ENCODE measurements at places on chromosomes 5 and 9. TPM values are rescaled to one million over a fixed set of nuclear protein-coding genes. Genes with fewer than 3 reads are reported as not detected.

GRCh38 chr9:78210841-78211301 is 25.0 kb upstream of the CEP78 start:
- DNase-seq = no peak

DNA sequence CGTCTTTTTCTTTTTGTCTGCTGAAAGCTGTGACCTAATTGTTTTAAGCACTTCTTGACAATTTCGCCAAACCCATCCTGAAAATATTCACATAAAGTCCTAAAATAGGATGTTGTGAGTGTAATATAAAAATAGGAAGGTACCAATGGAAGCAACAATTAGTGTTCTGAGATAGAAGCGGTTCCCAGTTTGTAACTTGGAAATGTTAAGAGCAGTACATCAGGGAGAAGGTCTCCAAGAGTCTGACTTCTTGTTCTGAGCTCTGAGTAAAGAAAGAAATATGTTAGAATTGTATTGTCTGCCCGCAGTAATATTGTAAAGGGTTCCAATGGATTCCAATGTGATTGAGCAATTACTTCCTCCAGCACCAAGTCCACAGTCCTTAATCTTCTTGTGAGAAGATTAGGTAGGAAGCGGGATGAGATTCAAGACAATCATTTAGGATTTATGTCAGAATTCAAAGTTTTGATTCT is 3.9 kb downstream of the VCAN start:
- no peak for DNase-seq

DNA sequence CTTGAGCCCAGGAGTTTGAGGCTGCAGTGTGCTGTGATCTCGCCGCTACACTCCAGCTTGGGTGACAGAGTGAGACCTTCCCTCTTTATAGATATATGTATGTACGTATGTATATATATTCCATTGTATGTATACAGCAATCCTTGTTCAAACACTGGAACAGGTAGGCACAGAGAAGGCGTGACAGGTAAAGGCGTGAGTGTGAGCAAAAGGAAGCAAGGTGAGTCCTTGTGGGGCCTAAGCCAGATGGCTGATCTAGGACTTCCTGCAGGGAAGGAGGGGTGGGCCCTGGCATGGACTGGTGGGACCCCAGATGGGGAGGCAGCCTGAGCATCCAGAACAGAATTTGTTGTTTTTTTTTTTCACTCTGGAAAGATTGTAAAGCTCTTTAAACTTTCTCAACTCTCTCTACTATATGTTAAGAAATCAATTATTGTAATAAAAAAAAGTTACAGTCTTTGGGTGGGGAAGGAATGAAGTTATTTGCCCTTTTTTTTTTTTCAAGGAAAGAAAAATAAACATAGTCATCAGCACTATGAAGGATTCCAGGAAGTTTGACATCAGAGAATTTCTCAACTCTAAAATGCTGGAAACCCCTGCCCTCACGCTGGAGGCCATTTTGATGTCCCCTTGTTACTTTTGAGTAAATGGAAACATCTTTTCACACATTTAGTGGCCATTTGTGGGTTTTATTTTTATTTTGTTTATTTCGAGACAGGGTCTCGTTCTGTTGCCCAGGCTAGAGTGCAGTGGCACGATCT is 38.9 kb upstream of the STXBP1 start:
- DNase-seq = no peak

FABP6 gene
- total RNA-seq = not detected

GRCh38 chr5:174724484-174725260 is at the start of gene MSX2:
MSX2 (plus strand) TSS chr5:174724582; CDS start chr5:174724660, 78 bp downstream.
- peak; percentile 93 for DNase-seq

CDH12 gene
- not detected for total RNA-seq

DNA sequence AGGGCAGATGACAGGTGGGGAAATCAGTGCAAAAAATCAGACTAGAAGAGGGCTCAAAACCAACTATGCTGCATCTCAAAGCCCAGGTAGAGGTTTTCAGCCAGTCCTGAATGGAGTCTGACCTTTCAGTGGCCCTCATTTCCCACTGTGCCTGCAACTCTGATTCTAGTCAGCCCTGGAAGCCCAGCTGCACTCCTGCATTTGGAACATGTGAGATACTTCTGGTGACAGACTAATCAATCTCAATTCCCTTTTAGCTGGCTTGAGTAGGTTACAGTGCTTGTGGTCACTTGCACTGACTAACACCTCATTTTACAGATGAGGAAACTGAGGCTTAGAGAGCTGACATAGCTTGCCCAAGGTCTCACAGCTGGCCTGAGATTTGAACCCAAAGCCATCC is 7.9 kb upstream of the ACSL6 start:
- no peak for DNase-seq

Measured in psoas muscle (tissue), 8 donors.